ENCODE measurements at places on chromosomes 11 and 22.
A peak's percentile ranks its signal among the peaks of the same experiment; 100 is the strongest.

- no peak for DNase-seq
Observed at GRCh38 chr11:27447288-27448183, 25.1 kb downstream of the LGR4 start.

GRCh38 chr11:73991471-73992006 lies 8.9 kb upstream of the UCP2 start:
- no peak for DNase-seq

DNA sequence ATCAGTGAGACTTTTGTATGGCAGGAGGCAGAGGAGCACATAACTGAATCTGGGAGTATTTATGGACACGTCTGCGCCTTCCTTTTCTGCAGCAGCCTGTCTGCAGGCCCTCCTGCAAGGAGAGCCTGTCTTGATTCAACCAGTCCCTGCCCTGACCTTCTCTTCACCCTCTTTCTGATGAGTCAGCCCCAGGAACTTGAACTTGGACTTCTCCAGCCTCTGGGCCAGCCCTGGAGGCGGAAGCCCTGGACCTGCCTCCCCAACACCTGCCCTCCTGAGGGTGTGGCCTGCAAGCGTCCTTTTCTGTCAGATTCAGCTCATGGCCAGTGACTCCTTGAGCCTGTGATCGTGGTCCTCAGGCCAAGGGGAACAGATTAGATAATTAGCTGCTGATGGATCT lies 20.0 kb downstream of the DAGLA start:
- no peak for DNase-seq

GRCh38 chr22:19713650-19714311 lies 522 bp upstream of the SEPTIN5 start:
- DNase-seq: no peak

DNA sequence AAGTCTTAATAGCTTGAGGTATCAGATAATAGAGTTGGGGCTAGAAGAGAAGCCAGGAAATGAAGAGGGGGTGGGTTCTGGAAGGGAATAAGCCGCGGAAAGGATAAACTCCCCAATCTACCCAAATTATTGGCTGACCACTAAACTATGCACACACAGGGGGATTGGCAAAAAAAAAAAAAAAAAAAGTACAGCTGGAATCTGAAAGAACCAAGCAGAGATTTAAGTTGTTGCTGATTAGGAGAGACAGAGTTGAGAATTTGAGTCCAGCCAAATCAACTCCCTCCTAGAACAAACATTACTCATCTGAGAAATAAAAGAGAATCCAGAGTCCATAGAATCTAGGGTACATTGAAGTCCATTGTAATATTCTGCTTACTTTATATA lies 134.9 kb downstream of the CCDC81 start:
- no peak for DNase-seq

- peak; percentile 51 for DNase-seq
Observed at GRCh38 chr11:102794382-102794781, 3.6 kb downstream of the MMP1 start.

- no peak for DNase-seq
Observed at GRCh38 chr11:73257342-73258103, 14.6 kb upstream of the P2RY6 start.

DNA sequence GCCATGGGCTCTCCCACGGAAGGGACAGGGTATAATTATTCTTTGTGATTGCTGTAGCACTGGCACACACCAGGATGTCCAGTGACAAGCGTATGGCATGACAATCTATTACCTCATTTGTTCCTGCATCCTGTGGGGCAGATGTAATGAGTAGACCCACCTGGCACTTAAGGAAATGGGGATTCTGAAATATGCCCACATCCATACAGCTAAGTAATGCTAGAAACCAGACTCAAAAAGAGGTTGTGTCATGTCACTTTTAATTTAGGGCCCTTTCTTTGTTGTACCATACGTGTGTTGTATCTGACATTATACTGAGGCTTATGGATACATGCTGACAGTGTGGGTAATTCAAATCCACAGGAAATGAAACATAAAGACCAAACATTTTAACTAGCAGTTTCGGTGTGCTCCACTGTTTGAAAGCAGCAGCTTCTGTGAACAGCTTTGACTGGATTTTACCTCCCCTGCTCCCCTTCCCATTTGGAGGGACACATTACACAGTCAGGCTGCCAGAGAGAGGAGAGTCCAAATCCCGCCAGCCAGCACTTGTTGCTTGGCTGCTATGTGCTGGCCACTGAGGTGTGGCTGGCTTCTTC lies 21.2 kb downstream of the GRAMD1B start:
- DNase-seq: no peak

GRCh38 chr22:27874764-27875163 lies 44.3 kb downstream of the PITPNB start:
- DNase-seq: no peak

DNA sequence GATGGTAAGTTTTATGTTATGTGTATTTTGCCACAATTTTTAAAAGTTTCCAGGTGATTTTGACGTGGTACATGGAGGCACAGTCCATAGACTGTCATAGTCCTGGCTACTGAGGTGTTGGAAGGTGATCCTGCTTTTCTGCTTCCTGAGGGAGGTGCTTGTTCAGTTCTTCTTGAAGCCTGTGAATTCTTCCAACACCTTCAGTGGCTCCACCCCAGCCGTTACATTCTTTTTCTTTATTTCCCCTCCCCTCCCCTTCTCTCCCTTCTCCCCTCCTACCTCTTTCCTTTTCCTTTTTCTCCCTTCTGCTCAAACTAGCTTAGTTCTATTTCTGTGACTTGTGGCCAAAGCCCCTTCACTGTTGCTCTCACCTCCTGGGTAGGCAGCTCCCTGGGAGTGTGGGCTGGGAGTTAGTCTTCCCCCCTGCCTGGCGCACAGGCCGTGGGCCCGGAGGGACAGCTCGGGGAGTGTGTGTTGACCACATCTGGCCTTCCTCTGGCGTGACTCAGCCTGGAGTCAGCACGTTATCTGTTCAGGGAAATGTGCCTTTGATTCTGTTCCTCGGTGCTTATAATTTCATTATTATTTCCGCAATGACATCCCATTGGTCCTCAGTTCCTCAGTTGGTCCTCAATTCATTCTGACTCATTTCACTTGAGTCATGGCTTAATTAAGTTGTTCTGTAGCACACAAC lies 566.2 kb downstream of the TBC1D22A start:
- no peak for DNase-seq

DNA sequence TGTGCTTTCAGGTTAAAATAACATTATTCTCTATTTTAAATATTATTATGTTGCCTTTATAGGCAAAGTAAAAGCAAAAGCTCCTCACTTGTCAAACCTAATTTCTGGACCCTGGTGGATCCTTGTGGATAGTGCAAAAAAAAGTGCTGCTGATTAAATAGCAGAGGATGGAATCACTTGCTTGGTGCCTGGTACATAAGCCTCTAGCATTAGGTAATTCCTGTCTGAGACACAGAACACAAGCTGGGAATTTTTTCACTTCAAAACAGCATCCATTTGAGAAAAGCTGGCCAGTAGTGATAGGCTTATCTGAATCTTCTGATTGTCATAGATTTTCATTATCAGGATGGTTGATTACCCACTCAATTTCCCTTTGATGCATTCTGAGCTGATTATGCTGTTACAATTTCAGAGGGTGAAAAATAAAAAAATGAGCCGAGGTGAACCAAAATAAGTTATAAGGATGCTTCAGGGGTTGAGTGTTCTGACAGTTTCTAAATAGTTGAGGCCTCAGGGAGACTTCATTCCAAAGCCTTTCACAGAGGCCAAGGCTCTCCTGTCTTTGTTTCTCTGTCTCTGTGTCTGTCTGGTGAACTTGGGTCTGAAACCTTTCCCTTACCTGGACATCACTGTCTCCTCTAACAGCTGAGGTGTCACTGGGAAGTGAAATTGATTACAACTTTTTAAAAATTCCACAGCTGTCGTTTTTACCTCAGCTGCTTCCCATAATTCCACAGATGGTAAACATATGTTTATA lies 242.9 kb downstream of the NELL1 start:
- no peak for DNase-seq

GRCh38 chr11:75563978-75564552 lies 2.0 kb downstream of the SERPINH1 start:
- no peak for DNase-seq

DNA sequence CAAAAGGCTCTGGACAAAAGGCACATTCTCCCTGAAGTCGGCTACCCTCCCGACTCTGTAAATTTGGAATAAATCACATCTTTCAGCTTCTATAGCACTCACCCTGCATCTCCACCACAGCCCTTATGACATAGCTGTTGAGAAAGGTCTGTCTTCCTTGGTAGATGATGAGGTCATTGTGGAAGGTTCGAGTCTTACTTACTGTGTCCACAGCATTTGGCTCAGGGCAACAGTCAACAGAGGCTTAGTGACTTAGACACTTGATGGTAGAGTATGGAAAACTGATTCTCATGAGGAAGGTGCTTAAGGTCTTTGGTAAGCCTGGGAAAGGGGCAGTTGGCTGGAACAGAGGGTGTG lies 45.6 kb downstream of the PTPRJ start:
- no peak for DNase-seq

DNA sequence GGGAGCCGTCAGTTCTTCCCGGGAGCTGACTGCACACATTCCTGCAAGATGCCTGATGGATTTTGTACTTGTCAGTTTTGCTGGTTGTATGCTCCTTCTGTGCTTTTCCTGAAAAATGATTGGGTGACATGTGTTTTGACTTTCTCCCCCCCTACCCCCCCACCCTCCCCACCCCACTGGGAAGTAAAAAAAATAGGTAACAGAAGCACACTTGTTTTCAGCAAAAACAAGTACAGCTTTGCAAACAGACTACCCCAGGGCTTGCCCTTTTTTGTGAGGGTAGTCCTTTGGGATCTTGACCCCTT lies 1.1 kb downstream of the PPFIA1 start:
- DNase-seq: no peak

DNA sequence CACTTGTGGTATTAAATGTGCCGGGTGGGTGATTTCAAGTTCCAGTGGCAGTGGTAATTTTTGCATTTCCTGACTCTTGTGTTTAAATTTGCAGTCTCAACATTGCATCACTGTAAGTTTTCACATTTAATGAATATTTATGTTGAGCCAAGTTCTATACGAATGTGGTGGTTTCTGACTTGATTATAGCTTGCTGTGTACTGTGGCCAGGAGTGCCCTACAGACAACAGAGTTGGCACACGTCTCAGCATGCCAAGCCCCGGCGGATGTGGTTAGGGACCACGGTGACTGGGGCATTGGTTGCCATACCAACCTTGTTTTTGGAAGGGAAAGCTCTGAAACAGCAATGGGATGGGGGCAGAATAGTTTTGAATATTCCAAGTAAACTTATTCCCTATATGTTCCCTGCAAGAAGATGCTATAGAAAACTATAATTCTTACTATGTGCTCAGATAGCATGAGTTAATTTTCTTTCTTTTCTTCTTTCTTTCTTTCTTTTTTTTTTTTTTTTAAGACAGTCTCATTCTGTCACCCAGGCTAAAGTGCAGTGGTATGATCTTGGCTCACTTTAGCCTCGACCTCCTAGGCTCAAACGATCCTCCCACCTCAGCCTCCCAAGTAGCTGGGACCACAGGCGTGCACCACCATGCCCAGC lies 16.0 kb downstream of the ZNRF3 start:
- DNase-seq: no peak

DNA sequence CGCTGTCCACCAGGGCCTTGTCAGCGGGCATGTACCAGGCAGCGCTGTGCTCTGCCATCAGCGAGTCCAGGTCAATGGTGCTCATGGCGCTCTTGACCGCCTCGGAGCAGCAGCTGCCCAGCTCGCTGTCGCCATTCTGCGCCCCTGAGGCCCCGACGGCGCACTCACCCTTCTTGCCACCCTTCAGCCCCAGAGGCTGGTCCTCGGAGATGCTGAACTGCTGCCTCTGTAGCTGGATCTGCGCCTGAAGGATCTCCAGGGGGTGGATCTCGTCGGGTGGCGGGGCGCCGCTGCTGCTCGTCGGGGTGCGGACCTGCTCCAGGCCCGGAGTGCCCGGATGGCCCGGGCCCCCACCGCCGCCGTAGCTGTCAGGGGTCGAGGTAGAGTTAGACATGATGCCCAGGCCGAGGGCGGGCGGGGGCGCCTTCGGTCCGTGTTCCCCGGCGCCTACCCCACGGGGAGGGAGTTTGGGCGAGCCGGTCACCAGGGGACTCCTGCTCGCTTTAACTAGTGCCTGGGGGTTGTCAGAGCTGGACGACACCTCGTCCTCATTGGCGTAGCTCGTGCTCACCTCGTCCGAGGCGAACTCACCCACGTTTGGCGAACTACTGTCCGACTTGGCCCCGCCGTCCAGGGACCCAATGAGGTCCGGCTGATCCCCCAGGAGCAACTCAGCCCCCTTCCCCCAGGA lies 4.6 kb downstream of the MN1 start:
- no peak for DNase-seq

- no peak for DNase-seq
Observed at GRCh38 chr11:12944889-12945288, 64.2 kb upstream of the RASSF10 start.

- DNase-seq: no peak
Observed at GRCh38 chr11:72614381-72614780, 59.8 kb downstream of the PDE2A start.

GRCh38 chr11:14582793-14583192 lies 60.8 kb upstream of the PDE3B start:
- DNase-seq: no peak

- no peak for DNase-seq
Observed at GRCh38 chr11:79045018-79045799, 395.6 kb downstream of the TENM4 start.

GRCh38 chr11:34397120-34397519 lies 39.3 kb upstream of the ABTB2 start:
- no peak for DNase-seq

DNA sequence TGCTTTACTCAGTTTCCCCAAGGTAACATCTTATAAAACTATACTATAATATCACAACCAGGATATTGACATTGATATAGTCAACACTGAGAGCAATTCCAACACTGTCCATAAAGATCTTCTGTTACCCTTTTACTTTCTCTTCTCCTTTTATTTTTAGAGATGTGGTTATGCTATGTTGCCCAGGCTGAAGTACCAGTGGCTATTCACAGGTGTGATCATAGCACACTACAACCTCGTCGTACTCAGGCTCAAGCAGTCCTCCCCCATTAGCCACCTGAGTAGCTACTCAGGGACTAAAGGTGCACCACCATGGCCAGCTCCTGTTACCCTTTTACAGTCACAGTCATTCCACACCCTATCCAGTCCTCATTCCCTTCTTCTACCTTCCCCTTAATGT lies 119.7 kb downstream of the CWF19L2 start:
- DNase-seq: no peak

GRCh38 chr11:65879617-65880016 lies at the start of gene CTSW:
TSS of gene CTSW (plus strand) at chr11:65879837. CDS start at chr11:65879855, 18 bp downstream.
- DNase-seq: peak; percentile 72

GRCh38 chr11:78742430-78742829 lies 167.8 kb upstream of the NARS2 start:
- no peak for DNase-seq

DNA sequence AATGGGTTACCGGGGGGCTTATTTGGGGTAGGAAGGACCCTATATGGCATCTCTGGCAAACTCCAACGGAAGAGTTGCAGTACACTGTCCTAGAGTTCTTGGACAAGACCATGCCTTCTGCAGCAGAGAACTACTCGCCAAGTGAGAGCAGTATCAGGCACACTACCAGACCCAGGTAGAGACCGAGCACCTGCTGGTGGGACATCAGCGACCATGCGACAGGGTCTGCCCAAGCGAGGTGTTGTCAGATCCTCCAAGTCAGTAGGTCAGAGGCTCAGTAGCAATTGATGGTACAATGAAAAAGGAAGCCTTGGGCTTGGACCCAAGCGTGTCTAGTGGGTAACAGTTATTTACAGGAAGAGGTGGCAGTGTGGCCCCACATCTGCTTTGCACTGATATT lies 3.1 kb upstream of the CHKB start:
- DNase-seq: no peak
